ENCODE measurements at places on chromosomes 12 and 14.

DNA sequence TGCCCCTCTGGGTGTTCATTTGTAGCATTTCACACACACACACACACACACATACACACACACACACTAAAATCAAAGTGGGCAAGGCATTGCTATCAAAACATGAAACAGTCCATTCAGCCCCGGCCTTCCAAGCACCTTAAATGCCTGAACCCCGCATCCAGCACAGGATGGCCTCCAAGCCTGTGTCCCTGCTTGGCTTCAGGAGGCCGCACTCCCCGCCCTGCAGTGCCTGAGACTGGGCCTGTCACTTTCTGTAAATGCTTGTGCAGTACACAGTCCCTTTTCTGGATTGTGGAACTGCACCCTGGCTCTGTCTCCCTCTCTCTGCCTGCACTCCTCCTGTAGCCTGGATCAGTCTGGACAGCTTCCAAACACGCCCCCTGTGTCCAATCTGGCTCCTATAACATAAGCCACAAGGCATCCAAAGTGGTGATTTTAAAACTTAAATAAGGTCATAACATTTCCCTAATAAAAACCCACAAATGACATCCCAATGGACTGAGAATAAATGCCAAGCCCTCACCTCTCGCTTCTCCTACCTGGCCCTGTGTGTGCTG, 972.2 kb upstream of the TMEM132C start:
- H3K27ac ChIP-seq, result no peak overlapping the region
- no peaks in the 10 kb centered on the region for H3K27me3 ChIP-seq
- no peaks in the 10 kb centered on the region for H3K4me1 ChIP-seq
- H3K36me3 ChIP-seq, result no peaks in the 10 kb centered on the region
- H3K4me3 ChIP-seq, result no peak overlapping the region

- H3K27me3 ChIP-seq, result no peaks in the 10 kb centered on the region
- no peak overlapping the region for H3K4me3 ChIP-seq
- no peaks in the 10 kb centered on the region for H3K36me3 ChIP-seq
- no peaks in the 10 kb centered on the region for H3K4me1 ChIP-seq
- no peak overlapping the region for H3K27ac ChIP-seq
Observed at GRCh38 chr12:61846765-61847164, 413.4 kb upstream of the USP15 start.

DNA sequence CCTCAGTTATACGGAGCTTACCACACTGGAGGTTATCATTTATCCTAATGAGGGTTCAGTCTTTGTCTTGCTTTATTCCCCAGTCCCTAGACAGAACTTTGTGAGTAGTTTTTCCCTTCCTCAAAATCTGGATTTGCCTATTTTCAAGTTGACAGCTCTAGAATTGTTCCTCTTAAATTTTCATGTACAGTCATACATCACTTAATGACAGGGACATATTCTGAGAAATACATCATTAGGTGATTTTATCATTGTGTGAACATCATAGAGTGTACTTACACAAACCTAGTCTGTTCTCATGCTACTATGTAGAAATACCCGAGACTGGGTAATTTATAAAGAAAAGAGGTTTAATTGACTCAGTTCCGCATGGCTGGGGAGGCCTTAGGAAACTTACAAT, 3.1 kb downstream of the PRKAB1 start:
- H3K27me3 ChIP-seq, result no peaks in the 10 kb centered on the region
- peaks cover 70% of the 10 kb centered on the region for H3K4me1 ChIP-seq
- peak overlapping the region; percentile 84 for H3K27ac ChIP-seq
- H3K36me3 ChIP-seq, result peaks cover 67% of the 10 kb centered on the region
- DNase-seq, result no peak

DNA sequence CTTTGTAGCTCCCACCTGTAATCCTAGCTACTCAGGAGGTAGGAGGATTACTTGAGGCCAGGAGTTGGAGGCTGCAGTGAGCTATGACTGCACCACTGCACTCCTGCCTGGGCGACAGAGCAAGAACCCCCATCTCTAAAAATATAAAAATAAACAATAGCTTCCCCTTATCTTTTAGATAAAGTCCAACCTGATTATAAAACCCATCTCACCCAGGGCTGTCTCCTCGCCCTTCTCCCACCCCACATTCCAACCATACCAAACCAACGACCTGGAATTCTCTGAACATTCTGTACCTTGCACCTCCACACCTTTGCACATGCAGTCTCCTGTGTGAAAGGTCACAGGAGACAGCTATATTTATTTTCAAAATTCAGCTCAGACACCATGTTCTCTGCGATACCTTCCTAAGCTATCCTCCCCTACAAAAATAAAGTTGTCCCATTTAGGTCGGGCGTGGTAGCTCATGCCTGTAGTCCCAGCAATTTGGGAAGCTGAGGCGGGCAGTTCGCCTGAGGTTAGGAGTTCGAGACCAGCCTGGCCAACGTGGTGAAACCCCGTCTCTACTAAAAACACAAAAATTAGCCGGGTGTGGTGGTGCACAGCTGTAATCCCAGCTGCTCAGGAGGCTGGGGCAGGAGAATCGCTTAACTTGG, 7.7 kb downstream of the SLC7A7 start:
- H3K4me3 ChIP-seq, result no peak overlapping the region
- H3K36me3 ChIP-seq, result no peaks in the 10 kb centered on the region
